ENCODE measurements at places on chromosomes 16 and 17.

DNA sequence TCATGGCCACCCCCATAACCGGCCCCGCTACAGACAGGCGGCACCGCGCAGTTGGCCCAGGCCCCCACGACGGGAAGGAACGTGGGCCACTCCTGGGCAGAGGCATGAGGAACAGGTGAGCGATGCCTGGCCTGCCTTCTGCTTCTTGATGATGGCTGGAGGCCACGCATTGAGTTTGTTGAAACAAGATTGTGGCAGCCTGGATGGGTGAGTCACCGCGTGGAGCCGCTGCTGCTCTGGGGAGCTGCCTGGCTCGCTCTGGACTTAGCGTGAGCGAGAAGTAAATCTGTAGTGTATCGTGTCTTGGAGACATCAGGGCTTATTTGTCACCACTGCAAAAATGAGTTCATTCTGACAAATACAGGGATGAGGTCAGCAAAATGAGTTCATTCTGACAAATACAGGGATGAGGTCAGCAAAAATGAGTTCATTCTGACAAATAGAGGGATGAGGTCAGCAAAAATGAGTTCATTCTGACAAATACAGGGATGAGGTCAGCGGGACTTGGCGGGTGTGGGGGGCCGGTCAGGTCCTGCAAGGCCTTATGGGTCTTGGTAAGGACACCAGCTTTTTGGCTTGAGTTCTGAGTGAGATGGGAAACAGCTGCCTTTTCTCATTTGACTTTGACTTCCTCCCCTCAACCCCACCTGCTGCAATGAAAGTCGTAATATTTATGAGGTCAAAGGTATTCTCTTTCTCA lies 93.0 kb downstream of the SEC14L1 start:
- peak; percentile 75 for DNase-seq

DNA sequence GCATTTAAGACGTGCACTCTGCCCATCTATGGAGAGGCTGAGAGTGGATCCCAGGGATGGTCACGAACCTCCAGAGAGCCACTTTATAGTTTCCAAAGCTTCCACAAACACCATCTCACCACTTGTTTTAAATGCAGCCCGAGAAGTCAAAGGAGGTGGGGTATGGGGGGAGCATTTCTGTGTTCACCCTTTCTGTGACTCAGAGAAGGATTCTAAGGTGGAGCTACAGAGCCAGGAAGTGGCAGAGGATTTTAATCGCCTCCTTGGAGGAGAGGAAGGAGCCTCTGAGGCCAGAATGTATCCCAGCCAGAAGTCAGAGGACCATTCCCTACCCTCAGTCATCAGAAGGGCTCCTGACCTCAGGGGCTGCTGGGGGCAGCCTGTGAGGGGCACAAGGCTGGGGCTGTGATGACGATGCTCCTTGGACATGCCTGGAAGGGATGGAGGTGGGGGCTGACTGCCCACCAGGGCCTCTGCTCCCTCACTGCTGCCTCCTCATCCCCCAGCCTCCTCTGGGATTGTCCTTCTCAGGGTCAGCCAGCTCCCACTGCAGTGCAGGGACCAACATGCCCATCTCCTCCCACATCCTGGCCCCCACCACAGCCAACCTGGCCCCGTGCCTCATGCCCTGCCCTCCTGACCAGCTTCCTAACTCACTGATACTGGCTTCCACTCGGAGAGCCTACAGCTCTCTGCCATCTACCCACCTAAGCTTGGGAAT lies 2.8 kb downstream of the XYLT2 start:
- peak; percentile 61 for DNase-seq

DNA sequence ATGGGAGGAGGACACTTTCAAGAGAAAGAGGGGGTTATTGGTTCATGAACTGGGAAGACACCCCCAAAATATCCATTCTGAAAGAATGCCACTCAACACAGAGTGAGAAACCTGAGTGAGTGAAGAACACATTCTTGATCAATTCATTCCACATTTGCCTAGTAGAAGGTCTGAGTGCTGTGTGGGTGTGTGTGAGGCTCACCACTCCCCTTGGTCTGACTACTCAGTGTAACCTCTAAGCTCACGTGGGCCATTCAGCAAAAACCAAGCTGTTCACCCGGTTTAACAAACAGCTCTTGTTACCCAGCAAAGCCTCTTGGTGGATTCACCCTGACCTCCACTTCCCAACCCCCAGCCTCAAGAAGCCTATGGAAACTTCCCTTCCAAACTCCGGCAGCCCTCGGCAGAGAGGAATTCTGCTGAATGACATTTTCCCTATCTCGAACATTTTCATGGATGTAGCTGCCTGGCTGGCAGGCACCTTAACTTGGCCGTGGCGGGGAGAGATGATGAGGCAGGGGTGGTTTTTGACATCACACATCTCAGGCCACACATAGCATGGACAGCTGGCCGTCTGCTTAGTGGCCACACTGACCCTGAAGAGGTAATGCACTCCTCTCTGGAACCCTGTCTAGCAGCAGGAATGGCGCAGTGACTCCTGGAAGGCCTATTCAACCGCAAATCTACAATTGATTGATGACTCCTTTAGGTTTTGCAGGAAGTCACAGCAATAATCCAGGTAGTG lies 11.6 kb downstream of the ST6GALNAC1 start:
- no peak for DNase-seq

GRCh38 chr17:44911133-44912001 lies 3.9 kb downstream of the GFAP start:
- peak; percentile 55 for DNase-seq

GRCh38 chr17:80382956-80383355 lies 32.0 kb upstream of the ENDOV start:
- no peak for DNase-seq

- no peak for DNase-seq
These were observed 23.5 kb upstream of the FOXK2 start for GRCh38 chr17:82495844-82496528.

- peak; percentile 71 for DNase-seq
These were observed 87.9 kb upstream of the TOB1 start for GRCh38 chr17:50953831-50954601.

GRCh38 chr17:51015145-51015558 lies 105.5 kb downstream of the SPAG9 start:
- DNase-seq, result peak; percentile 20

Measured in fibroblast of skin of right biceps (primary cell).